NCI-H1105 (cell line): ENCODE measurements at places on chromosomes 4 and X.

DNA sequence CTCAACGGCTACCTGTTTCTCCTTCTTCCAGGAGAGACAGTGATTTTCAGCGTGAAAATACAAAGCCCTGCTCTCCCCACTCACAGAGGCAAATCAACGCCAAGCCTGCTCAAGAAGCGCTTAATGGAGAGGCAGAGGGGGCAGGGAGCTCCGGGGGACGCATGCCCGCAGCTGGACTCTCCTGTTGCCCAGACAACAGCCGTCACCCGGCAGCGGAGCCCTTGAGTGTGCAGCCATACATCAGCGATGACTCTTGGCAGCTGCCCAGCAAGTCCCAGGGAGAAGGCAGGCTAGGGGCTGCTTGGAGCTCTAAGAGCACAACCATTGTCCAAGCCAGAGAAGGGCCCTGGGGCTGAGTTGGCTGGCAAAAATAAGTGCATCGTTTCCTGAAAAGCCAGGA lies 71.0 kb upstream of the AFAP1 start:
- peak; percentile 94 for DNase-seq

DNA sequence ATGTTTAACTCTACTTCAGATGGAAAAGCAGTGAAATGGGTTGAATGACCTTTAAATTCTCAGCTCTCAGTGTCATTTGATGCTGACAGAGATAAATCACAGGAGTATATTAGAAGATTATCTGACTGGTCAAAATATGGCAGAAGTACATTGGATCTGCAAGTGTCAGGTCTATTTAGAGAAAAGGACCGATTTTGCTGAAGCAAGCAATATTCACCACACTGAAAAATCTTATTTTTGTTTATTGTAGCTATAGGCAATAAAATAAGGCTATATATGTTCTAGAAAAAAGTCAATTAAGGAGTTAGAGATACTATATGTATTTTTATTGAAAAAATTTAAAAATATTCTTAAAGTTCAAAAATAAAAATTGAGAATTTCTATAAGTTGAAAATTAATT lies 325.3 kb downstream of the CXXC4 start:
- DNase-seq = no peak

GRCh38 chr4:139458999-139459398 lies 5.1 kb downstream of the RAB33B start:
- DNase-seq = no peak

DNA sequence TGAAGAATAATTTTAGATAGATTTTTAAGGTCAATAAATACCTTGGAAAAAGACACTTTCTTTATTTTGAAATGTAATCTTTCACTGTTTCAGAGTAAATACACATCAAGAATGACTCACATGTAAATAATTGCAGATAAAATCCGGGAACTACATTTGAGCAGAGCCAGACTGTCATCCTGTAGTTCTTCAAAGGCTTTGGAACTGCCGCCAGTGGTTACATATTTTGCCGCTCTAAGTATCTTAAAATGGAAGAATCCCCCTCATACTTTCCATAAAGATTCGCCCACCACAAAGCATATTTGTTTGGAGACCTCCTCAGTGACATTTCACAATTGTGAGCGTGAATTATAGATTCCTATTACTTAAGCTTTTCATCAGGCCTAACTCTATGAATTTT lies 607.8 kb upstream of the ZFP42 start:
- DNase-seq = no peak

DNA sequence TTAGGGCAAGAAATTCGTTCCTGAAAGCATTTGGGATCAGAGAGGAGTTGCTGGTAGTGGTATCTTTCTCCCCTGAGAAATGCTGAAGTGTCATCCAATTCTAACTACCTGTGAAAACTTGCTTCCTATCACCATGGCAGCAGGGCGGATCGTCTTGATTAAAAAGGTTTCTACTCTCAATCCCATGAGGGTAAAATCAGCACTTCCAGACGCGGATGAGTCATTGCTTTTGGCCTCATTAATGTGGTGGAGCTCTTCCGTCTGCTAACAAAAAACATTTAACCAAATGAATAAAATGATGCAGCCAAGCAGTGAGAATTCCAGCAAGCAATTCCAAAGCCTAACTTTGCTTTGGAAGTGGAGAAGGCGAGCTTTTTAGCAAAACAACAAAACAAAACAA lies 325.6 kb downstream of the CAMK2D start:
- DNase-seq = no peak

DNA sequence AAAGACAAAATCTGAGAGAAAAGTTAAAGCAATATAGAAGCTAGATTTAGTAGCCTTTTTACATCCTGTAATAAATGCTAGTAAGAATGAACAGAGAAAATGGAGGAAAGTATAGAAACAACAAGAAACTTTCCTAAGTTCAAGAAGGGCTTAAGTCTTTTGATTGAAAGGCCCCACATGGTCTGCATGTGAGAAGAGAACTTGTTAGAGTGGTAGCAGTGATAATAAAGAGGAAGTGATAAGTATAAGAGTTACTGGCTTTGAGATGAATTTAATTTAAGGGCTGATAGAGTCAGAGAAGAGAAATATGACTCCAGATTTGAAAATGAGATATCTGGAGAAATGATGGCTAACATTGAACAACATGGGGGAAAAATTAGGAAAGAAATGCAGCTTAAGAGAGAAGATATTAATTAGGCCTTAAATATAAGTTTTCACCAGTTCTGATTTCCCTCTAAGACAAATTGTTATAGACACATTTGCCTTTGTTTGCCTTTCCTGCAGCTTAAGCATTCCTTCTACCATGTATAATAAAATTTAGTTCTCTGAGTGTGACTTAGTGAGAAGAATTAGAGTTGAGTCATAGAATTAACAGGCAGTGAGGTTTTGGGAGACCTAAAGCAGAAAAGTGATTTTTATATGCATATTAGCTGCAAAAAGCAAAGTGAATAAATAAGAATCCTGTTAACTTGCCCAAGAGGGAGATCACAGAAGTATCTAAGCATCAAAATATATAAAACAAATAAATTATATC lies 18.4 kb downstream of the ZFX start:
- DNase-seq = no peak

DNA sequence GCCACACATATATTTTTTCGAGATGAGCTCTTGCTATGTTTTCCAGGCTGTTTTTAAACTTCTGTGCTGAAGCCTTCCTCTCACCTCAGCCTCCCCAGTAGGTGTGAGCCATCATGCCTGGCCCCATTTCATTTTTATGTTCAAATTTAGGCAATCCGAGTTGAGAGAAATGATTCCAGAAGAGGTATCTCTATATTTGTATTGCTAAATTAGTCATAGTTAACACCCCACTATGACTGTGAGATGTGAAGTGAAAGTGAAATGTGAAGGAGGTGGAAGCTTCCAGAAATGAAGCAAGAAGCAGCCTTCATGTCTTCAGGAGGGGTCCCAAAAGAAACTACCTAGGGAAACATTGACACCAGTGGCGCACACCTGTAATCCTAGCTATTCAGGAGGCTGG lies 17.7 kb downstream of the APELA start:
- no peak for DNase-seq

- peak; percentile 74 for DNase-seq
These were observed 279.8 kb downstream of the UNC5C start for GRCh38 chr4:95268819-95269565.

DNA sequence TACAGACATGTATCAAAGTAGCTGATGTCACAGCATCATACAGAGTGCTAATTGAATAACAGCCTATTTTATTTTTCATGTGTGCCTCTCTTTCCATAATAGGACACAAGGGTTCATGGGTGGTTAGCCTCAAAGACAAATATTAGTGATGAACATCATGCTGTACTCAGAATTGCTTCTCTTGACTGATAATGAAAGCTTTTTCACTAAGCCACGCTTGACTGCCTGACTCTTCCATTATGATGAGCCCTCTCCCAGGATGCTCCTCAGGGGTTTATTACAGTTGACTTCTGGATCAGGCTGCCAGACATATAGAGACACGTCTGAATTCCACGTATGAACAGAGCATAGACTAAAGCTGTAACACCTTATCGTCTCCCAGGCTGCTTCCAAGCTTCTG lies 2757.5 kb downstream of the PCDH7 start:
- no peak for DNase-seq

DNA sequence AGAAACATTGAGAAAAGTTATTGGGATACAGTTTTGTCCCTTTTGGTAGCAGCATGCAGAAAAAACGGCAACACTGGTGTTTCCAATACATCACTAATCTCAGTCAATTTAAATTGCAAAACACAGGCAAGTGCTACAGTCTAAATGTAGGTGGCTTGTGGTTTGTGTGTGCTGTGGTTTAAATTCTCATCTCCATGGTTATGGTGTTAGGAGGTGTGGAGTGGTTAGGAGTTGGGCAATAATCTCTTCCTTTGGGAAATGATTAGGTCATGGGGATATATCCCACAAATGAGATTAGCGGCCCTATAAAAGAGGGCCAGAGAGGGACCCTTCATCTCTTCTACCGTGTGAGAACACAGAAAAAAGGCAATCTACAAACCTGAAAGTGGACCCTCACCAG lies 1344.3 kb downstream of the ADGRL3 start:
- no peak for DNase-seq

- no peak for DNase-seq
These were observed 166.5 kb upstream of the PCDH7 start for GRCh38 chr4:30553706-30554105.

- DNase-seq = no peak
These were observed 470.2 kb downstream of the PCDH19 start for GRCh38 chrX:99939883-99940232.

- no peak for DNase-seq
These were observed 25.8 kb downstream of the OTUD6A start for GRCh38 chrX:70087857-70088630.

DNA sequence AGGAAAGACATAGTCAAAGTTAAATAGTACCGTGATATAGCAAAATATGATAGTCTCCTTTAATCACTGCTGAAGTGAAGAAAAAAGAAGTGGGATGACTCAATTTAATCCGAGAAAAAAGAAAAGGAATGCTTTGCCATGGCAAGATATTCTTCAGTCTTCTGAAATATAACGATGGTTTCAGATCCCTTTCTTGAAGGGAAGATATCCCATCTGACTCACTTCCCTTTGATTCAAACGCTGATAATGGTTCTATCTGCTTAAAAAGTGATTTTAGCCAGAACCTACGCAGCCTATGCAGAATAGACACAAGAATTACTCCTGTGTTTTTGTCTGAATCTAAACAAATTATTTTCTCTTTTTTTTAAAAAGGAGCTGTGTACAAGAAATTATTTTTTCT lies 68.1 kb upstream of the FTHL17 start:
- DNase-seq = no peak

- no peak for DNase-seq
These were observed 64.2 kb upstream of the NHSL2 start for GRCh38 chrX:71846429-71846828.
